Forelimb muscle (tissue), 1 donor: ENCODE measurements at places on chromosomes 3 and 15. TPM values are rescaled to one million over a fixed set of nuclear protein-coding genes. Genes with fewer than 3 reads are reported as not detected.

ALDH1L1 gene
- 0.22 TPM for polyA plus RNA-seq

TRH gene
- 0.34 TPM for polyA plus RNA-seq

- DNase-seq, result no peak
Observed at GRCh38 chr3:140695361-140696061, 17.6 kb downstream of the TRIM42 start.

CRYGS gene
- 3.5 TPM for polyA plus RNA-seq

FHIT gene
- polyA plus RNA-seq, result 7.1 TPM

GRCh38 chr3:97838393-97838792, 16.6 kb downstream of the CRYBG3 start:
- no peak for DNase-seq

- DNase-seq, result no peak
Observed at GRCh38 chr15:52787549-52788098, 2.5 kb downstream of the ONECUT1 start.

DNA sequence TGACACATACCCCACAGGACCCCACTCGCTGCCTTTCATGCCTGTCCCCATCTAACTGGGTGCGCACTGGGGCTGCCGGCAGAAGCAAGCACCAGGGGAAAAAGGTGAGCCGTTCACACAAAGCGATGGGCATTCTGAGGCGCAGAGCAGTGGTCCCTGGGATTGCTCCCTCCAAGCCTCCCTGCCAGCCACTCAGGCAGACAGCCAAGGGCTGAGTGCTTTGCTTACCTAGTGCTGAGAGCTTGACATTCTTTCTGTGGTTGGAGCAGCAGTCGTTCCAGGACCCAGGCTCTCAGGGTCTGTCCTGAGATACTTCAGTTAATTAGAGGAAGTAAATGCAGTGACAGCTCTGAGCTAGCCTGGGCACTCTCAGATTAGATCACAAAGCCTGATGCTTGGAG, 5.7 kb downstream of the ESYT3 start:
- no peak for DNase-seq

DNA sequence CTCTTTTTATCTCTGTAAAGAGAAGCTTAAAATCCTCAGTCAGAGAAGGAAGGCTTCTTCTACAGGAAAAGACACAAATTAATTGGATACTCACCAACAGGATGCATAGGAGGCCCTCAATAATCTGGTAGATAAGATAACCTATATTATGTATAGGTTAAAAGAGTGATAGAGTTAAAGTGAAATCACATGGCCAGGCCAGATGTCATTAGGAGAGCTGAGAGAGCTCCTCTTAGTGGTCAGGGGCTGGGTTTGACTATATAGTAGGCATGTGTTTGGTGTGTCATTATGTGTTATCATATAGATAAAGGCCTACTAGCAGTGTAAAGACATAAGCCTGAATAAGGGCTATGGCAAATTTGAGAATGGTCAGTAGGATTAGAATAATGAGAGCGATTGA, 479.3 kb downstream of the EPHA3 start:
- DNase-seq, result no peak
